Suppressor macrophage (primary cell): ENCODE measurements at places on chromosomes 12 and 14.
A peak's percentile ranks its signal among the peaks of the same experiment; 100 is the strongest.

DNA sequence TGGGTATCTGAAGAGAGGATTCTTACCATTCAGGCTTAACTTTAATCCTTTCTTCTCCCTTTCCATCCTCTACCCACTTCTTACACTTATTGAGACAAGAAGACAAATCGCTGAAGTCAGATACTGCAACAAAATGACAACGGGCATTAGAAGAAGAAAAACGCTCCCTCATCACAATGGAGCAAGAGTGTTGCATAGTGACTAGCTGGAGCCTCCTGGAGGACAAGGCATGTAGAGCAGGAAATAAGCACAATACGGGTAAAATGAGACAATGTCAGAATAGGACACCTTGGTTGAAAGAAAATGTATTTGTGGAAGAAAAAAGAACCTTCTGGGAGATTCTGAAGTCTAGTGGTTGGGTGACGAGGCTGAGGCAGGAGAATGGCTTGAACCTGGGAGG lies 501.0 kb downstream of the RERGL start:
- DNase-seq = no peak

GRCh38 chr12:57539-57938 lies 9.0 kb upstream of the IQSEC3 start:
- no peak for DNase-seq

GRCh38 chr12:116582610-116583009 lies 23.4 kb downstream of the MAP1LC3B2 start:
- no peak for DNase-seq

- peak; percentile 87 for DNase-seq
Measured at GRCh38 chr12:55188974-55189556, 31.8 kb upstream of the OR10A7 start.

- no peak for DNase-seq
Measured at GRCh38 chr12:25056486-25057130, 107.7 kb upstream of the BCAT1 start.

GRCh38 chr12:121590476-121591143 lies 9.8 kb upstream of the KDM2B start:
- no peak for DNase-seq

DNA sequence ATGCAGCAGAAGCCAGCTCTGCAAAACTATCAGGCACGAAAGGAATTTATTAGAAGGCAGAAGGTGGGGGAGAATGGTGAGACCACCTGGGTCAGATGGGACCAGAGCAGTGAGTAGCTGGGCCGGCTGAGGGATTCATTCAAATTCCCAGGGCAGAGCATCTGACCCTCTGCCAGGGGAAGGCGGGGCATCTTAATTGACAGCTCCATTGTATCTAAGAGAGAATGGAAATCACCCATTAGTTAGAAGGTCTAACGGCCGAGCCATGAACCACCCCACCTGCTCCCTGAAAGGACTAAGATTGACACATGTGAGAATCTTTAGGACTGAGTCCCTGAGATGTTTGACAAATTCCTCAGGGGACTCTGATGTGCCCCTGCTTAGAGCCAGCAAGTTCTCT lies 83.7 kb downstream of the PHETA1 start:
- no peak for DNase-seq

GRCh38 chr14:30143627-30144026 lies 216.0 kb upstream of the PRKD1 start:
- no peak for DNase-seq

DNA sequence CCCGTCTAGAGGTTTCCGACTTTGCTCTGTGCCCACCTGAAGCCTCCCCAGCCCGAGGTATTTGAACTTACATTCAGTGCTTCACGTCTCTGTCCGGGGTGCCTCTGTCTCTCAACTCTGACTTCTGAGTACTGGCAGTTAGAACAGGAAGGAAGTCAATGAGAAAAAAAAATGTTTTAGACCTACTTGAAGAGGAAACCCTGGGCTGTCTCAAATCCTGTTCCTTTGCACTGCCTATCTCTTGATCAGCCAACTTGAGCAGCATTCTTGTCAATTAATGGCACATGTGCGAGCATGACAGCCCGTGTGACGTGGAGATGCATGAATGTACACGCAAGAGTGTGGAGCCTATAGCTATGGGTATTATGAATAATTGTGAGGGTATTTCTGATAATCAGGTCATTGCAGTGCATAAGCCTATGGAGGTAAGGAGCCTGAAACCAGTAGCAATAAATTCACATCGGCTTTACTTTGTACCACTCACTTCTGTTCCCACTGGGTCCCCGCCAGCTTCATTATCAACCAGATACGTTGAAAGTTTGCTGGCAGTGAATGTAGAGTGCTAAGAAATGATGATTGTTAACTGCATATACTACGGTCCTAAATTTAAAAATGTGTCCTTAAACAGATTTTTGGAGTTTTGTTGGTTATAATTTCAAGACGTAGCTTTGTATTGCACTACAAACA lies at the start of gene ARHGDIB:
Gene ARHGDIB (minus strand): TSS at position 136 of the 687 bp plus-strand sequence. CDS start 10,889 bp downstream, outside the sequence.
- DNase-seq = peak; percentile 68

GRCh38 chr12:93763746-93764147 lies 86.6 kb downstream of the CRADD start:
- DNase-seq = no peak

GRCh38 chr12:77540097-77540496 lies 290.6 kb upstream of the NAV3 start:
- no peak for DNase-seq

GRCh38 chr14:81681541-81681940 lies 147.9 kb upstream of the SEL1L start:
- no peak for DNase-seq

DNA sequence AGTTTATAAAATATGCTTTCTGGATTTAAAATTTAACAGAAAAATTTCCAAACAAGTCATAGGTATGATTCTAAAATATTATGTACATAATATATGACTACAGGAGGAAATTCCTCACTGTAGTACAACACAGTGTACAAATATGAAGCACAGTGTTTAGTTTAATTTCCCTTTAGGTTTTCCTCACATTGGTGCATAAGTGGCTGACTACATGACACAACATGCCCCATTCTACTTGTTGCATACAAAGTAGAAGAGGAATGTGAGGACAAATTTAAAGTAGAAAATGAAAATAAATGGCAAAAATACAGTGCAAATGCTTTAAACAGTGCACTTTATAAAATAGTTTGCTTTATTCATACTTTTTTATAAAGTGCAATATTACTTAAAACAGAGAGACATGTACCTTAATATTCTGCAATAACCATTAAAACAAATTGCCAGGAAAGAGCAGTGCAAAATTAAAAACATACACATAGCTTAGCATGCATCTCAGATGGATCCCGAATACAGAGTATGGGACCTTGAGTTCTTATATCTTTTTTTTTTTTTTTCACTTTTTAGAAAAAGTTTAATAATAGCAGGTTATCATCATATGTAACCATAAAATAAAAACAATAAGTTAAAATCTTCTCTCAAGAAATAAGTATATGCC lies 54.8 kb upstream of the TTC7B start:
- DNase-seq = no peak

DNA sequence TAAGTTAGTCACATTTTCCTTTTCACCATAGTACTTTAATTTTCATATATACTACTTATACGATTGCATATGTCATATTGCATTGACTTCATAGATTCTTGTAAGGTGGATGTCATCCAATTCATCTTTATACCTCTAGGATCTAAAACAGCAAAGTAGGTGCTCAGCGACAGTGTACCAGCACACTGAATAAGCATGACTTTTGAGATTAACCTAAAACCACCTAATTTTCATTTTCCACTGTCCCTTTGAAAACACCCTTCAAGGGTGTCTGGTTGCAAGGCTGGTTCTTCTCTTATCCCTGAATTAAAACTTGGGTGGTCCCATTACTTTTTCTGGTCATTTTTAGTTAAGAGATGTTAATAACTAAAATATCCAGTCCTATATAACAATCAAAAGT lies 4.4 kb downstream of the GPR19 start:
- DNase-seq = no peak

- DNase-seq = no peak
Measured at GRCh38 chr12:122208073-122208820, 4.7 kb downstream of the B3GNT4 start.

GRCh38 chr12:47021298-47021697 lies 58.1 kb upstream of the PCED1B start:
- peak; percentile 79 for DNase-seq

GRCh38 chr12:108004319-108004718 lies 124.8 kb upstream of the WSCD2 start:
- no peak for DNase-seq

GRCh38 chr12:91989143-91989542 lies 156.5 kb downstream of the BTG1 start:
- DNase-seq = no peak

- peak; percentile 38 for DNase-seq
Measured at GRCh38 chr12:14771651-14772137, 31.6 kb downstream of the WBP11 start.
